Calu3 (cell line): ENCODE measurements at places on chromosomes 1 and 21.

DNA sequence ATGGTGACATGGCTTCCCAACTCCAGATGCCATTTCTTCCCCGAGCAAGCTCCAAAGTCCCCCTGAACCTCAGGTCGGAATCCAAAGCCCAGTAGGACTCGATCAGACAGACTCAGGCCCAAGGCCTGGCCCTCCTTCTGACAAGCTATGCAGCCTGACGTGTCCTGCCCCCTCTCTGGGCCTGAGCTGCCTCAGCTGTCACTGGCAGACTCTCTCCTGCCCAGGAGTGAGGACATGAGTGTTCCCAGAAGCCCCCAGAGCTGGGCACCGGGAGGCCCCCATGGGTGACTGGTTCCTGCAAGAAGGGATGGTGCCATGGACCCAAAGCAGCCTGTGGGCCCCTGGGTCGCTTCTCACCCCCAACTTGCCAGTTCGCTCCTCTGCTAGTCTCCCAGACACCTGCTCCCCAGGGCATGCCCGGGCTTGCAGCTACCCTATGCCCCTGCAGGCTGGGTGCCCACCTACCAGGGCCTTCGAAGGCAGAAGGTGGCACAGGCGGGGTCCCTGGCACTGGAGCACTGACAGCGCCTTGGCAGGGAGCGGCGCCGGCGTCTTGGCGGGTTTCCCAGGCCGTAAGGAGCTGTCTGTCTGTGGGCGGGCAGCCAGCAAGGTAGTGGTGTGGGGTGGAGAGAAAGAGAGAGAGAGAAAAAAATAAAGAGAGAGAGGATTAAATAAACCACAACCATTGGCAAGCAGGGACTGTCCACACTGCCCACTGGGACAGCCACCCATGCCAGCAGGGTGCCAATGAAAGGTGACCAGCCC lies 2.3 kb downstream of the EDN2 start:
- peak; percentile 67 for DNase-seq

- DNase-seq: no peak
Observed at GRCh38 chr1:90262286-90262685, 267.4 kb downstream of the ZNF326 start.

DNA sequence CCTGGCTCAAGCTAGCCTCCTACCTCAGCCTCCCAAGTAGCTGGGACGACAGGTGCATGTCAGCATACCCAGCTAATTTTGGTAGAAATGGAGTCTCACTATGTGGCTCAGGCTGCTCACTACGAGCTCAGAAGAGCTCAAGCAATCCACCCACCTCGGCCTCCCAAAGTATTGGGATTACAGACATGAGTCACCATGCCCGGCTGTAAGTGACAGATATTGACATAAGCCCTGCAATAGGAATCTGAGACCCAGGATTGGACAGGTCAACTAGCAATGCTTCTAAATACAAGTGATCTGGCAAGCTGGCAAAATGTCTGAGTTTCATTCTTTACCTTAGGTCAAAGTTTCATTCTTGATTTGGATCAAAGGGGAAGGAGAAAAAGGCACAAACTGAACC lies 40.5 kb upstream of the H6PD start:
- DNase-seq: peak; percentile 37

GRCh38 chr1:201414051-201414738 lies 7.3 kb downstream of the TNNI1 start:
- no peak for DNase-seq

GRCh38 chr1:161052899-161053298 lies 7.1 kb upstream of the USF1 start:
- no peak for DNase-seq

GRCh38 chr1:31769720-31770390 lies 5.7 kb upstream of the ADGRB2 start:
- DNase-seq: no peak

GRCh38 chr1:223556414-223557129 lies 108.9 kb downstream of the CAPN8 start:
- DNase-seq: peak; percentile 89

DNA sequence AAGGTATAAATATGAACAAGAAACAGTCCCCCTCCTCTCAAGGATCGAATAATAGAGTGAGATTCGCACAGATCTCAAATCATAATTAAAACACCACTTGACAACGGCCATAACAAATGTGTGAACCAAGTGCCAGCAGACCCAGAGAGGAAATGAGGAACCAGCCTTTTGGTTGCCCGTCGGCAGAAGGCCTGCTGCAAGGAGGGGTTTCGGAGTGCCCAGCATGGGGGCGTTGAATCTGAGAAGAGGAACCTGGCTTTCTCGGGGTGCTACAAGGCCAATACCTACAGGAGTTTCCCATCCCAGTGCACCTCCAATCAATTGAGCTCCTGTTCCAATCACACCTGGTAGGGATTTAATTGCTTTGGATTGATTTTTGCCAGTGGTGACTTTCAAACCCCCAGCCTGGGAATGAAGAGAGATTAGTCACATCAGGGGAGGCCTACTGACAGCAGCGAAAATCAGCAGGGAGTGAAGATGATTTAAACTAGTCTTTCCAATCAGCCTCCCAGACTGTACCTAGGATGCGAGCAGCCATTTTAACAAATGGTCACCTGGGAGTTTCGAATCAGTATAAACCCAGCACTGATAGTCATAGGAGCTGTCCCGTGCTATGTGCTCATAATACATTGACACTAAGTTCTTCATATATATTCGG lies 263.8 kb downstream of the KAZN start:
- no peak for DNase-seq
